ENCODE measurements at places on chromosomes 5 and 9.

DNA sequence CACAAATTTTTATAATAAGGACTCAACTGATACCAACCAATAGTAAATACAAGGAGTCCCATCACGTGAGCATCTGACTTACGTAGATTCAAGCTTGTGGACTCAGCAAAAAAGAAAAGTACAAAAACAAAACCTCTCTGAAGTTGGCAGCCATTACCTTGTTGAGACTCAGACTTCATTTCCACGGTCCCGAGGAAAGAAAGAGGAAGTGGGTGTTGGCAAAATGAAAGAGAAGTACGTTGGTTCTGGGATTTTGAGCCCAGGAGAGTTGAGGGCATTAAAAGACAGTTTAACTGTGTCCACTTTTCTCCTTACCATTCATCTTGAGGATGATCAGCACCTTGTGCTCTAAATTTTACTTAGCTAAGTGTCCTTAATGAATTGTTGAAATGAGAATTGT, 26.7 kb downstream of the NCBP1 start:
- no peak for DNase-seq

DNA sequence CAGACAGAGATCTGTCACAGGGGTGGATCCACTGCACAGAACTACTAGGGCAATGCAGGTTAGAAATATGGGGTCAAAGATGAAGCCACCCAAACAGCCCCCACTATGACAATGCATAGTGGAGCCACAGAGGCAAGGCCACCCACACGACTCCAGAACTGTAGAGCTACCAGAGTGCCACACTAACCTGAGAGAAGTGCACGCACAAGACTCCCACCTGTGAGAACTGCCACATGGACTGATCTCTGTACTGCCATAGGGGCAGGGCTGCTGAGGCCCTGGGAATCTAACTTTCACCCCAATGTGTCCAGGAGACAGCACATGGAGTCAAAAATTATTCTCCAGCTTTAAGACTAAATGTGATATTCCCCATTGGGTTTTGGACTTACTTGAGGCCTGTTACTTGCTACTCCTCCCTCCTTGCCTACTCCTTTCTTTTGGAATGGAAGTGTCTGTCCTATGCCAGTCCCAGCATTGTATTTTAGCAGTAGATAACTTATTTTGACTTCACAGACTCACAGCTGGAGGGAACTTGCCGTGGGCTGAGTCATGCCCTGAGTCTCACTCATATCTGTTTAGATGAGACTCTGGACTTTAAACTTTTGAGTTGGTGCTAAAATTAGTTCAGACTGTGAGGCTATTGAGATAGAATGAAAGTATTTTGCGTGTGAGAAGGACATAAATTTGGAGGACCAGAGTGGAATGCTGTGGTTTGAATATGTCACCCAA, 853.3 kb downstream of the MAT2B start:
- no peak for DNase-seq

- peak; percentile 38 for DNase-seq
Observed at GRCh38 chr5:150626853-150627276, 13.6 kb upstream of the SYNPO start.

DNA sequence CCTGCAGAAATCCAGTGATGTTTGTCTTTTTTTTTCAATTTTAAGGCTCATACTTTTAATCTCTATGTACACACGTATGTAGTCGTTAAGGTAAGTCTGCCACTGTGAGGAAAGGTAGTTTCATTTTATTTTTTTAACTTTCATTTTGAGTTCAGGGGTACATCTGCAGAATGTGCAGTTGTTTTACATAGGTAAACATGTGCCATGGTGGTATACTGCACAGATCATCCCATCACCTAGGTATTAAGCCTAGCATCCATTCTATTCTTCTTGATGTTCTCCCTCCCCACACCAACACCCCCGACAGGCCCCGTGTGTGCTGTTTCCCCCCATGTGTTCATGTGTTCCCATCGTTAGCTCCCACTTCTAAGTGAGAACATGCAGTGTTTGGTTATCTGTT, 19.7 kb downstream of the MUSK start:
- DNase-seq: no peak

GRCh38 chr9:91495450-91495849, 71.8 kb upstream of the NFIL3 start:
- DNase-seq: peak; percentile 6
